Astrocyte of the spinal cord (primary cell): ENCODE measurements at places on chromosomes 6 and 20.

DNA sequence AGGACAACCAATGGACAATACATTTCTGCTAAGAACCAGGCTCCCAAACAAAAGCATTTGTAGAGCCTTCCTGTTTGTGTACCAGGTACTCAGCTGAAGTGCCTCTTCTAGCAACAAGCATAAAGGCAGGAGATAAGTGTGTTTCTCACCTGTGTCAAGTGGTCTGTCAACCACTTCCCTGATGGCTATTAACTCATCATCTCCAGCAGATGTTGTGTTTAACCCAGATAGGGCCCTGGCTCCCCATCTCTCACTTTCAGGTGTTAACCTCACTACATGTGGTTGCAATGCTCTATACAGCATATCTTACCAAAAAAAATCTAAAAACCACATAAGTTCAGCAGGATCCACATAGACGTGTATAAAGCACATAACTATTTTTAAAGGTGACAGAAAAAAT is 9.6 kb upstream of the IL17A start:
- no peak for DNase-seq

GRCh38 chr6:28258877-28259777 is at the start of gene NKAPL:
Gene NKAPL, plus strand, starts transcription at chr6:28259297. Its CDS starts 75 bp downstream, at chr6:28259372.
- DNase-seq, result peak; percentile 53

- DNase-seq, result no peak
Observed at GRCh38 chr6:158848490-158848895, 29.3 kb upstream of the EZR start.

- no peak for DNase-seq
Observed at GRCh38 chr6:135707426-135707825, 144.1 kb upstream of the PDE7B start.

GRCh38 chr6:22023937-22024336 is 272.9 kb downstream of the PRL start:
- DNase-seq, result no peak

- DNase-seq, result no peak
Observed at GRCh38 chr6:38387461-38387860, 252.3 kb downstream of the BTBD9 start.

DNA sequence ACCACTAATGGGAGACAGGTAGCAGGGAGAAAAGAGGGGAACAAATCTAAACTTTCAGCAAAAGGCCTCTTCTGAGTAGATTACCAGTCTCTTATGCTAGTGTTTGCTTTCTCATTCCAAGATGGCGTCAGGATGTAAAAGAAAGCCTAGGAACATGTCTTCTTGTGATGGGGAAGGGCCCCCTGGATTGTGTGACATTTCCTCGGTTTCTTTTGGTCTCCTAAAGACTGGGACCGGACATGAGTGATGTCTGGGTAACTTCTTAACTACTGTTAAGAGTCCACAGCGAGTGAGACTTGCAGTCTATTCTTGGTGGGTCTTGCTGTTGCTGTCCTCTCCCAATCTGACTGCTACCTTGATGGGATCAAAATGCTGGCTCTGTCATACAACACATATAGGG is 60.3 kb downstream of the ADGRB3 start:
- no peak for DNase-seq

GRCh38 chr6:15400572-15401004 is 154.7 kb downstream of the JARID2 start:
- DNase-seq, result peak; percentile 32

DNA sequence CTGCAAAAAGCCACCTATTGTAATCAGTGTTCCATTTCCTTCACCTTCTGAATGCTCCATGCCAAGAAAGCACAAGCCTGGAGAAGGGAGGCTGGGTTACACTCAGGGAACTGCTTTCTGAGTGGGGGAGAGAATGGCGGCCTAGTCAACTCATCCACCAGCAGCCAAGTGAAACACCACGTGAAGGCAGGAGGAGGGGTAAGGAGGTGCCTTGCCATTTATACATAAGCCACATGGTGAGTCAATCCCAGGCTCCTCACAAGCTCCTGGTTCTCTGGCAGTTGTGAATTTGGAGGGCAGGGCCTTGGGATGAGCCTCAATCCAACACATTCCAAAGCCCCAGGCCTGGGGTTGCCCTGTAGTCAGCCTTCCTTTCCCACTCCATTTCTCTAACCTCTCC is 149.4 kb downstream of the CD24 start:
- no peak for DNase-seq

GRCh38 chr6:18741741-18742140 is 354.6 kb downstream of the RNF144B start:
- DNase-seq, result no peak

- DNase-seq, result no peak
Observed at GRCh38 chr6:41779336-41779735, 364 bp downstream of the FRS3 start.

GRCh38 chr20:41004531-41005360 is 23.9 kb upstream of the TOP1 start:
- DNase-seq, result peak; percentile 22

DNA sequence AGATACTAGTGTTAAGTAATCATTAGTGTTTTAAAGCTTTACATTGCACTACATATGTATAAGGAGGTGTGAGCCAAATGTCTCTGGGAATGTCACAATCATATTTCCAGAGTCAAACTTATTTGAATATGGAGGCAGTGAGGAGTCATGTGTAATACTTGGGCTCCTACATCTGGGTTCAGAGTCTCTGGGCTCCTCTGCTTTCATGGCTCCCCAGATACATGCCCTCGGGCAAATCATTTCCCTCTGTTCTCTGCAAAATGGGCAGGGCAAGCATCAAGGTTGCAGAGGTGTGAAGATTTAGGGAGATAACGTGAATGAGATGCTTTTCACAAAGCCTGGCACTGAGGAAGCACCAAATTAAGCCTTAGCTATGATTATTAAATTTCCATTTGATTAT is 138.3 kb upstream of the SGK1 start:
- DNase-seq, result no peak

DNA sequence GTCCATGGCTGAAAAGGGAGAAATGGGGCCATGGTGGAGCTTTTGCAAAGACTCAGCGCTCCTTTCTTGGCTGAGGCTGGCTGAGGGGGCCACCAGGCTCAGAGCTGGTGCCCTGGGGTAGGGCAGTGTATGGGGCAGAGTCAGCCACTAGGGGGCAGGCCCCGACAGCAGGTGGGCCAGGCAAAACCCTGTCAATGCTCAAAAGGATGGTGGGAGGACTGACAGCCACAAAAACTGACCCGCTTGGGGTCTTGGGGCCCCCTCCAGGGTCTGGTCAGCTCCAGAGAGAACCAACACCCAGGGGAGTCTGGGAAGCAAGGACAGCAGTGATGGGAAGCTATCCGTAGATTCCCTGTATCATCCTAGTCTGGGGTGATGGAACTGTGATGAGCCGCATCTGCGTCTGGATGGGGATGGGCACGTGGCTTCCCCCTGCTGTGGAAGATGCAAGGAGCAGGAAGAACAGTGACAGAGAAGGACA is 306.9 kb downstream of the DHX35 start:
- DNase-seq, result peak; percentile 5

DNA sequence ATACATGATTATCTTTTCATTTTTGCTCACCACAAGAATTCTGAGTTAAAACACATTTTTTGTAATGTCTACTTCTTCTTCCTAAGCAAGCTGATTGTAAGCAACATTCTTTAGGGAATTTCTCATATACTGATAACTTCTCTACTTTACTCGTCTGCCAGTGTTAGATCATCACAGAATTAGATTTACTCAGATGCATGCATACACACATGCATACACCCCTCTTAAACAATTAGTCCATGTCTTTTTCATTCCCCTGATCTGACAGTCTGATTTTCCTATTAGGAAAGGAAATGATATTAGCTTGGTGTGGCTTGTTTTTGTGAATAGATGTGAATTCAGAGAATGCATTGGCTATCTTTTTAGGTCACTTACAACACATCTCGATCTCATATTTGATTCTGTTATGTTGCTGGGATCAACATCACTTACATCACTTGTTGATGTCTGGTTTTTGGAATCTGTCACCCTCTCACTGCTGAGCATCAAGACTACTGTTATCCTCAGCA is 91.4 kb downstream of the FIG4 start:
- no peak for DNase-seq

GRCh38 chr6:138653435-138653834 is 120.1 kb upstream of the CCDC28A start:
- DNase-seq, result no peak

- peak; percentile 34 for DNase-seq
Observed at GRCh38 chr20:38680500-38681306, 43.6 kb upstream of the SLC32A1 start.

DNA sequence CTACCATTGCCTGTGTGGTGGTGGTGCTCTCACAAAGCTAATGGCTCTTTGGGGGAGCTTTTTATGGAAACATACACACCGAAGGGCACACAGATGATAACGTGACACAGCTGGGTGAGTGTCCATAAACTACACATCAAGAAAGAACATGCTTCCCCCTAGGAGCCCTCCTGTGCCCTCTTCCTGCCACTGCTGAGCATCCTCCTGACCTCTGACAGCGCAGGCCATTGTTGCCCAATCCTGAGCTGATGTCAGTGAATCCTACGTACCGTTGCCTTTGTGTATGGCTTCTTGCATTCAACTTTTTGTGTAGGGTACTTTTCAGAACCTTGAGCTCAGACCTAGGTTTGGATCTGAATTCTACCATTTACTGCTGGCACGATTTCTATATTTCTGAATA is 65.8 kb upstream of the SLC22A1 start:
- no peak for DNase-seq

GRCh38 chr6:134636186-134636799 is 313.6 kb downstream of the ALDH8A1 start:
- no peak for DNase-seq

- no peak for DNase-seq
Observed at GRCh38 chr20:20014659-20015058, 2.5 kb upstream of the NAA20 start.

GRCh38 chr20:10509376-10509775 is 74.3 kb downstream of the SLX4IP start:
- no peak for DNase-seq

GRCh38 chr6:148885136-148885865 is 138.5 kb downstream of the UST start:
- DNase-seq, result peak; percentile 89

GRCh38 chr6:6224933-6225486 is 95.5 kb downstream of the F13A1 start:
- no peak for DNase-seq

DNA sequence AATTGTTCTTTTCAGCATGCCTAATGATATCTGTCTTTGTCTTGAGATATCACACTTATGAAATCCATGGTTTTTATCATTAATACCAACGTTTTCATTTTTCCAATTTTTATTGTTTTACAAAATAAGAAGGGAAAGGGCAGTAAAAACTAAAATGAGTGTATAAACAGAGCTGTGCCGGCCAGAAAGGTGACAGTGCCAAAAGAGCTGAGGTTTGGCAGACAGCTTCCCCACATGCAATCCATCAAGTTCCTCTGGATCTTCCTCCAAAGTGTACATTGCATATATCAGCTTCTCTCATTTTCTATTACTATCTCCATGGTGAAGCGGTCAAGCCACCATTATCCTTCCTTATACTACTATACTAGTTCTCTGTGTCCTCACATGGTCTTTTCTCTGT is 10.1 kb upstream of the TMEM244 start:
- DNase-seq, result no peak

DNA sequence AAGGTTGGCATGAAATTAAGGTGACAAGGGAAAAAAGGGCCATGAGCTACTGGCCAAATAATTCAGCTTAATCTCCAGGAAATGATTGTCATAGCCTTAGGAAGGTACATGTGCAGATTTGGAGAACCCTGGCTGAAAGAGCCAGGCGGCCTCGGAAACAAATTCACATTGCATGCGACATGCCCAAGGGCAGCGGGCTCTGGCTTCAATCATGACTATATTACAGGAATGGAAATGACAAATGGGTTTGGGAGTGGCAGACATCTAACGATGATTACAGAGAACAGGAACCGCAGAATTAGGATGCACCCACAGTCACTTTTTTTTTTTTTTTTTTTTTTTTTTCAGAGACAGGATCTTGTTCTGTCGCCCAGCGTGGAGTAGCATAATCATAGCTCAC is 112.4 kb upstream of the SALL4 start:
- DNase-seq, result no peak

GRCh38 chr6:81831274-81831673 is 78.8 kb upstream of the TENT5A start:
- DNase-seq, result no peak

GRCh38 chr6:112443179-112444065 is 96.3 kb downstream of the RFPL4B start:
- DNase-seq, result peak; percentile 44

GRCh38 chr6:26197636-26197932 is 110.4 kb downstream of the HFE start:
- no peak for DNase-seq

DNA sequence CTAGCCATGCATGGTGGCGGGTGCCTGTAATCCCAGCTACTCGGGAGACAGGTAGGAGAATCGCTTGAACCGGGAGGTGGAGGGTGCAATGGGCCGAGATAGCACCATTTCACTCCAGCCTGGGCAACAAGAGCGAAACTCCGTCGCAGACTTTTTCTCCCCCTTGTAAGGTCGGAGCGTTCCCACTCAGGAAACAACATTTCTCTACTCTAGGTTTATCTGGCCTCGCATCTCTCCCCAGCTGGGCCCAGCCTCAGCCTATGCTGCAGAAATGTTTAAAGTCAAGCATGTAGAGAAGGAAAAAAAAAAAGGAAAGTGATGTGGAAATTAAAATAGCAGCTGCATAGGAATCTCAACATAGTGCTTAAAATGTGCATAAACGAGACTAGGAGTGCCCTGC is 172.3 kb downstream of the TRIM27 start:
- DNase-seq, result no peak

DNA sequence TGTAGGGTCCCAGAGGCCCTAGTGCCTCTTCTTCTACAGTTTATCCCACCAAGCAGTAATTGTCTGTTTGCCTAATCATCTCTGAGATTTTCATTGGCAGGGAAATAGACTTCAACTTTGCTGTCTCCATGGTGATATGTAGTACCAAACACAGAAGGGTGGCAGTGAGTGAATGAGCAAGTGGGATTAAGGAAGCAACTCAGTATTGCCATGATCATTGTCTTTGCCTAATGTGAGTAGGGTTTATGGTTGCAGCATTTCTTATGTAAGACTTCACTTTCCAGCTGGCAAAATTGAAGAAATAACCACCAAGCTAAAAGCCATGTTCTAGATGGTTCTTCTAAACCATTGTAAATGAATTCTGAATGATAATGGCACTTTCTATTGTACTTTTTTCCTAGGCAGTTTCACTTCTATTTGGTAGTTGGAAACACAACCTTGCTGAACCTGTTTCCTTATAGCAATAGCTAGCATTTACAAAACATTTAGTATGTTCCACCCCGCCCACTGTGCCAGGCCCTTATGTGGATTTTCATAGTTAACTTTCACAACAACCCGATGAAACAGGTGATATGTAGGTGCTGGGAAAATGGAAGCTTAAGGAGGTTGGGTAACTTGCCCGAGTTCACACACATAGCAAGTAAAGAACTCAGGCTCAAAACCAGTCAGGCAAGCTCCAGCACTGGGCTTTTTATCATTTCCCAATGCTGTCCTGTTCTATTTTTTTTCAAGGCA is 32.0 kb downstream of the ZC2HC1B start:
- DNase-seq, result no peak

- no peak for DNase-seq
Observed at GRCh38 chr6:101080597-101080996, 199.5 kb upstream of the ASCC3 start.

GRCh38 chr6:163777716-163778115 is 363.2 kb downstream of the QKI start:
- no peak for DNase-seq

GRCh38 chr6:73079611-73079955 is 145.7 kb downstream of the KHDC1L start:
- peak; percentile 81 for DNase-seq

- no peak for DNase-seq
Observed at GRCh38 chr20:49203746-49204145, 15.5 kb upstream of the DDX27 start.
